ENCODE measurements at places on chromosomes 1 and 21.

- DNase-seq, result no peak
These were observed 24.3 kb downstream of the VAV3 start for GRCh38 chr1:107940701-107941100.

DNA sequence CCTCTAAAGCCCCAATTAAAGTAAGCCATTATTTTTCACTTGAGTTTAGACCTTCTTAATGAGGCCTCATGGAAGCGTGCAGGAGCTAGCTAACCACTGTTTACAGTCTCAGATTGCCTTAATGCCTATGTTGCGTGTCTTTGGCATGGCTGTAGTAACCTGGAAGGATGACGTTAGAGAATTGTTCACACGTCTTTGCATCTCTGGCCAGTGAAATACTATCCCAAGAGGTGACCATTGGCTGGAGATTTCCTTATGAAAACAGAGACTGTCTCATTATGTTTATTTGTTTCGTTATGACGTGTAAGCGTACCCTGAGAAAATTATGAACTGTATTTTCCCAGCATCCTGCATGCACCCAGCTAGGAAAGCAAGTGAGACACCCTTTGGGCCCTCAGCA lies 18.6 kb upstream of the BMP8A start:
- DNase-seq, result no peak

GRCh38 chr1:93143136-93143535 lies 37.1 kb downstream of the TMED5 start:
- DNase-seq, result no peak

DNA sequence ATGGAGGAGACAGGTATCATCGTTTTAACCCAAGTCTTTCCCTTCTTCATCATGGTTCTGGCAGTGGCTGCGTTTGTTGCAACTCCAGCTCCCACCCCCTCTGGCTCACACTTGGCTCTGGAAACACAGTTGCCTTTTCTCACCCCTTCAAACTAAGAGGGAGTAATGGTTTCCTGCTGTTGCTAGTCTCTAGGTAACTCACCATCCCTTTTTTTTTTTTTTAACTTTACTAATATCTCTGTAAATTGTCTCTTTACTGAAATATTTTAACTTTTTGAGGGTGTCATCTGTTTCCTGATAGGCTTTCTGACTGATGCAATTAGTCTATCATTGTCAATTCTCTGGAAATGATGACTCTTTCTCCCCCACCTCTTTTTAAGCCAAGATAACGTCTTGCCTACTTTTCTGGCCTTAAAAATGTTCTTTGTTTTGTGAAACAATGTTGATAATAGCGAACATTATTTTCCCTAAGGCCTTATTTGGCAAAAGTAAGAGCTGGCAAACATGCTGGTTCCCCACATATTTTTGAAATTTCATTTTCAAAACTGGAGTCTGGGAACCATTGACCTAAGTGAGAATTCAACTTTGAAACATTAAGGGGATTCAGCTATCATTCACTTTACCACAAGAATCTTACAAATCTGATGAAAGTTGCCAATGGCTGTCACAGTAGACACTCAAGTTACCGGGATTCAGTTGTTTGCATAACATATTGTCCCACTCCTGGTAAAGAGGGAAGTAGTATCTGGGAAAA lies 85.3 kb downstream of the LEPR start:
- DNase-seq, result no peak

GRCh38 chr1:172898866-172899265 lies 151.9 kb downstream of the TNFSF18 start:
- no peak for DNase-seq

DNA sequence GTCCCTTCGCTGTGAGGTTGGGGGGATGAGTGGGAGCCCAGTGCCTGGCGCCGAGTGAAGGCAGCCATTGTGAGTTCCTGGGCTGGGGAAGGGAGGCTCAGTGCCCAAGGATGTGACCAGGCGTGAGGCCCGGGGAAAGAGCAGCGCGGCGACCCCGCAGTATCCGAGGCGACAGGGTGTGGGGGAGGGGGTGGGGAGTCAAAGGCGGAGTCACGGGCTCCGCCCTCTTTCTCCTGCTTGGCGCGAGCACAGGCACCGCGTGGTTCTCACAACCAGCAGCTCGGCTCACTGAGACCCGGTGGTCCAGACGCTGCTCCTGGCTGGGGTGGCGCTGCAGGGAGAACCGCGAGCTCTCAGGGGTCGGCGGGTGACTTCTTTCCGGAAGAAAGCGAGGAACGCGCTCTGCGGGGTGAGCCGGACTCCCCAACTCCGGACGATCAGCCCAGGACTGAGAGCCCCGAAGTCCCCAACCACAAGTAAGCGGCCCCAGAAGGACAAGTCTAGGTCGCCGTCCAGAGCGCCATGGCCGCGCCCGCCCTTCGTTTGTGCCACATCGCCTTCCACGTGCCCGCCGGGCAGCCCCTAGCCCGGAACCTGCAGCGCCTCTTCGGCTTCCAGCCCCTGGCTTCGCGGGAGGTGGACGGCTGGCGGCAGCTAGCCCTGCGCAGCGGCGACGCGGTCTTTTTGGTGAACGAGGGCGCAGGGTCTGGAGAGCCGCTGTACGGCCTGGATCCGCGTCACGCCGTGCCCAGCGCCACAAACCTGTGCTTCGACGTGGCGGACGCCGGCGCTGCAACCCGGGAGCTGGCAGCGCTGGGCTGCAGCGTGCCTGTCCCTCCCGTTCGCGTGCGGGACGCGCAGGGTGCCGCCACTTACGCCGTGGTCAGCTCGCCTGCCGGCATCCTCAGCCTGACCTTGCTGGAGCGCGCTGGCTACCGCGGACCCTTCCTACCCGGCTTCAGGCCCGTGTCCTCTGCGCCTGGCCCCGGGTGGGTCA lies at the start of gene HPDL:
Gene HPDL, plus strand, starts transcription at position 269 of the 997 bp plus-strand sequence. Its CDS starts 254 bp downstream, at position 523.
- peak; percentile 70 for DNase-seq

GRCh38 chr1:79374397-79374796 lies 367.9 kb upstream of the ADGRL4 start:
- no peak for DNase-seq

GRCh38 chr1:54131419-54131818 lies 21.4 kb downstream of the CDCP2 start:
- no peak for DNase-seq

GRCh38 chr1:43446388-43446740 lies 7.4 kb downstream of the HYI start:
- DNase-seq, result no peak

DNA sequence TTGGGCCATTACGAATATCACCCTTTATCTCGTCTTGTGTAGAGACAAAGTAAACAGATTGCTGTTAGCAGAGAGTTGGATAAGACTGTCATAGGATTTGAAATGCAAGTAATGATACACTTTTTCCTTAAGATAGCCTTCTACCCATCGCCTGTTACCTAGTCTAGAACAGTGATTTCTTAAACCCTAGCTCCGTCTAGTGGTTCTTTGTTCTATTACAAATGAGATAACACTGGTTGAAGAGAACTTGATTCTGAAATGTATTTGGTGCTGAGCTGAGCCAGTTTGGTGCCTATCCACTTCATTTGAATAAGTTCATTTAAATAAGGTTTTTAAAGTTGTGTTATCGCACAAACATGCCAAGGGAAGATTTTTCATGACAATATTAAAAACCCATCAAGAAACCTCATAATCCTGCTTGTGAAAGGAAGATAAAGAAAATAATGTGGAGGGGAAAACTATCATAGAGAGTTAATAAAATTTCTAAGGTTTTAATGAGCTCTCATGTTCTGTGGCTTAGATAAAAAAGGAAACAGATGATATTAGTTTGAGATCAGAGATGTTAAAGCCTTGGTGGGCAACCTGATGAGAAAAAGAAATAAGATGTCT lies 1.5 kb upstream of the KCNH1 start:
- no peak for DNase-seq

GRCh38 chr1:27436204-27437159 lies 44.1 kb downstream of the GPR3 start:
- no peak for DNase-seq

- DNase-seq, result no peak
These were observed 9.4 kb upstream of the CTBS start for GRCh38 chr1:84583648-84584047.

DNA sequence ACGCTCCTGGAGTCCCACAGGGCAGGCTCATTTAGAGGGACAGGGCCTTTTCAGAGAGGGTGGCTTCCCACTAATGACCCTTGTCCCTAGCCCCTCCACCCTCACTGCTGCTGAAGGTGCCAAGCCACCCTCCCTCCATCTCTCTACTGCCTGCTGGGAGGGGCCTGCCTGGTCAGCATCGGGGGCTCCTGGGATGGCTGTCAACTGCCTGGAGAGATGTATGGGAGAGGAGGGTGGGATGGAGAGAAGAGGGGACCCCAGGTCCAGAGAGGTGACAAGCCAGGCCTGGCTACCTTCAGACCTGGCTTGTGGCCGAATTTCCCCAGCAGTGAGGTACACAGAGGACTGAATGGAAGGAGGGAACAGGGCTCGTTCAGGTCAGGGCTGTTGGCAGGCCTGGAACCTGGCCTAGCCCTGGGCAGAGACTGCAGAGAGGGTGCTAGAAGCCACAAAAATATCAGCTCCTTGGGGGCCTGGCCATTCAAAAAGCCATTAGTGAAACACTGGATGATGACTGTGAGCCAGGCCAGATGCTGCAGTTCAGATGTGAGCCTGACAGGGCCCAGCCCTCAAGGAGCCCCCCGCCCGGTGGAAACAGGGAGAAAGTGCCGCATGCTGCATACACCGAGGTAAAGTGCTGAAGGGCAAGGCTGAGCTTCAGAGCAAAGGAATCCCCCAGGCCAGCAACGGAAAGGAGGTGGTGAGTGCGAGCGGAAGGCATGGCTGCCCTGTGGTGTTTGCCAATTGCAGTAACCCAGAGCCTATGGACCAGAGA lies 20.0 kb downstream of the MMEL1 start:
- no peak for DNase-seq

DNA sequence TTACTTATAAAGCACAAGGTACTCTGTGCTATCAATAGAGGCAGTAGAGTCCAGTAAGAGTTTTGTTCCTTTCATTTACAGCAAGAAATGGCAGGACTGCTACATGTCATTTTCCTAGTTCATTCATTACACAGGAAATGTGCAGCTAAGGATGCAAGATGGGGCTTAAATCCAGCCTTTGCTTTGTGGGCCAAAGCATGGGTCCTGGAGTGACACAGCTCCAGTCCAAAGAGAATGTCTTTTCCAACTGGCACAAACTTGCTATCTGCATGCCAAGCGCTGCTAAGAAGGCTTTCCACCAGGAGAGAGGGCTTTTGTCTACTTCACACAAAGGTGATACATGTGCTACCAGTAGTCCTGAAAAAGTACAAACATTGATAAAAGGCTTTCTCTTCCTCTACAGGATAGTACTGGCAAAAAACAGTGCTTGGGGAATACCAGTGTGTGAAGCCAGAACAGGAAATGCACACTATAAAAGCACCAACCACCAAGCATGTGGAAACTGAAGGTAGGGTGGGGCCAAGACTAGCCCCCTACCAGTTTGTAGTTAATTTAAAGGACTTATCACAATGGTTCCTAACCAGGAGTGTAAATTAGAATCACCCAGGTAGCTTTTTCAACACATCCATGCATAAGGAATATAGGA lies 68.7 kb downstream of the ARID4B start:
- no peak for DNase-seq

All from activated T-cell treated with anti-CD3 and anti-CD28 coated beads, Interleukin-2, amount 50 U/mL, for 72 hours (primary cell).